ENCODE measurements at places on chromosomes 3 and 15.

DNA sequence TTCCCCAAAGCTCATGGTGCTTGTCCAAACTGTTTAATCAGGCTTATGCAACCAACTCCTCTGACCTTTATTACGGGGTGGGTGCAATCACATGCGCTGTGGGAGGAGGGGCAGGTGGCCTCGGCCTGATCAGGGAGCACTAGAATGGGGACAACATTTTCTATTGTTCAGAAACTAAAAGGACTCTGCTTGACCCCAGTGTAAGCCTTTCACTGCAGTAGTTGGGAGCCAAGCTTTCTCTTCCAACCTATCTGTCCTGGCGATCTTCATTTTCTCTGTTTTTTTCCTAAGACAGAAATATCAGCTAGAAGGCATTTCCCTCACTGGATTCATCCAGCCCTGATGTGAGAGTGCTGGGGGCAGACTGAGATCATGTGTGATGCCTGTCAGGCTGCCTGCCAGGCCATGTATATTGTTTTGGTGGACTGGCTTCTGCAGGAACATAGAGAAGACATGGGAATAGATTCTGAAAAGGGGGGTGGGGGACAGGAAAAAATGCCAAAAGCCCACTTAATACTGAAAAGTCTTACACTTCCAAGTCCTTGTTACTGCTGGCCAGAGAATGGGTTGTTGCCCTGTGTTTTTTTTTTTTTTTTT is 627.0 kb upstream of the TBL1XR1 start:
- DNase-seq: peak; percentile 65

DNA sequence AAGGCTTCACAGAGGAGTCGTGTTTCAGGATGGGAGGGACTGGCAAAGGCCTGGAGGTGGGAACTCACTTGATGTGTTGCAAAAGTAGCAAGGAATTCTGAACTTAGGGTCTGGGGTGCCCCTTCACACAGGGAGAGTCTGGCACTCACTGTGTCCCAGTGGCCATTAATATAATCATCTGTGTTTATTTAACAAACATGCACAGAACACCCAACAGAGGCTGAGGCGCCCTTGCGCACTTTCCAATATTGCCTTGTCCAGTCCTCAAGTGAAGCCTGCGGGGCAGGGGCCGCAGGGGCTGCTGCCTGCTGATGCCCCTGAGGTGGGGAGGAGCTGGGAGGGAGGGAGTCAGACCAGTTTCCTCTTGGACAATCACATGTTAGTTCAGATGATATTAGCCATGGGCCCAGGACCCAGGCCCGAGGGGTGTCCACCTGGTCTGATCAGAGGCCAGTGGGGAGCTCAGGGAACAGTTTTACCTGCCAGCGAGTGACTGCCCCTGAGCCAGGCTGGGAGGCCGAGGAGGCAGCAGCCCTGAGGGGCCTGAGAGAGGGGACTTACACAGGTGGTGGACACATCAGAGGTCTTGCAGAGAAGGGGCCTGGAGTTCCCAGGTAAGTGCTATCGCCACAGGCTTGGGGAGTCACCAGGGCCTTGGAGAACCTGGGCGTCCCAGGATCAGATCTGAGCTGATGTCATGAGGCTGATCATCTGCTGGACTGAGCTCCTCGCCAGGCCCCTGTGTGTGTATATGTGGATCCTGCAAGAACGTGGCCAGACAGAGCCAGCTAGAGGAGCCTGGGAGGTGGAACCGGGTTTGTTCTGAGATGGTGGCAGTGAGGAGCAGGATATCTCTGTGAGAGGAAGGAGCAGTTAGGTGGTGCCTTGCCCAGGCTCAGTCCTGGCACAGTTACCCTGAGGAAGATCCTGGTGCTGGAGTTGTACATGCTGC is 13.8 kb upstream of the TXNRD3 start:
- no peak for DNase-seq

DNA sequence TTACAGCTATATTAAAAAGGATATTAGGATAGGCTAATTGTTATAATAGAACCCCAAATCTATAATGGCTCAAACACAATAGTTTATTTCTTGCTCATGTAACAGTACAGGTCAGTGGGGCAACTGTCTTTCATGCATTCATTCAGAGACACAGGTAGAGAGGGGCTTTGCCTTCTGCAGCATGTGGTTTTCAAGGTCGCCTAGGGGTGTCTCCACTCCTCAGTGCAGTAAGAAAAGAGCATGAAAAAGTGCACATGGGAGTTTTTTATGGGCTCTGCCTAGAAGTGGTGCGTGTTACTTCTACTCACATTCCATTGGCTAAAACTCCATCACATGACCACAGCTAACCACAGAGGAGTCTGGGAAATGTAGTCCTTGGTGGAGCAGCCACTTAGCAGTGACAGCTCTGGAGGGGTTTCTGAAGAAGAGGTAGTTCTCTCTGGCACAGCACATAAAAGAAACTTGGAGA is 1.8 kb downstream of the ZBTB38 start:
- DNase-seq: peak; percentile 75

DNA sequence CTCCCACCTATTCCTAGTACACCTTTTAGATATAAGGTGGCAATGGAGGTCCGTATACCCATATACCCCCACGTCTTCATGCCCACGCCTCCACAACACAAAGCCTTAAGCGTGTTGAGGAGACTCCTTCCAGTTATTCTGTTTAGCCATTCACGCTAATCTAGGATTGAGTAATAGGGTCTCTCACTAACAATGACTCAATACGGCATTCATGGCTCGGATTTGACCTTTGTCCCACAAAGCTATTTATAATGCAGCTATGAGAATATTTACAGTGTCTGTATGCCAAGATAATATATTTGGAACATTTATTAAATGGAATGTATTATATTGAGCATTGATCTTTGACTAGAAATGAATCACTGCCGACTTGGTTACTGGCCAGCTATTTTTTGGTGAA is 215.8 kb downstream of the KCNH8 start:
- DNase-seq: no peak

DNA sequence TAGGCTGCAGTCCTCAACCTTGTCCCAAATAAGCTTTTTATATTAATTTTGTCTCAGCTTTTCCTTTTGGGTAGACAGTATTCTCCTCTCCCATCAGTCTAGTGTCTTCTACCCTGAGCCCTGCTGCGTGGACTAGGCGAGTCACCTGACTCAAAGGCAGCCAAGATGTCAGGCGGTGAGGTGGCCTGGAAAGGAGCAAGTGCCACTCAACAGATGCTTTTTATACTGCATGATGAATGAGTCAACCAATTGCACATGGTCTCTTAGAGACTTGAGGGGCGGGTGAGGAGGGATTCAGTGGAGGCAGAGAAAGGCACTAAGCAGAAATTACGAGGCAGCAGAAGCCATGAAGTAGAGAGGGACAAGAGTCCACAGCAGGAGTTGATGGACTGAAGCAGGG is 95.9 kb downstream of the FRMD4B start:
- no peak for DNase-seq

- DNase-seq: no peak
Measured at GRCh38 chr3:43768381-43768973, 77.7 kb downstream of the ABHD5 start.

GRCh38 chr3:172334671-172335207 is 113.5 kb downstream of the GHSR start:
- no peak for DNase-seq

DNA sequence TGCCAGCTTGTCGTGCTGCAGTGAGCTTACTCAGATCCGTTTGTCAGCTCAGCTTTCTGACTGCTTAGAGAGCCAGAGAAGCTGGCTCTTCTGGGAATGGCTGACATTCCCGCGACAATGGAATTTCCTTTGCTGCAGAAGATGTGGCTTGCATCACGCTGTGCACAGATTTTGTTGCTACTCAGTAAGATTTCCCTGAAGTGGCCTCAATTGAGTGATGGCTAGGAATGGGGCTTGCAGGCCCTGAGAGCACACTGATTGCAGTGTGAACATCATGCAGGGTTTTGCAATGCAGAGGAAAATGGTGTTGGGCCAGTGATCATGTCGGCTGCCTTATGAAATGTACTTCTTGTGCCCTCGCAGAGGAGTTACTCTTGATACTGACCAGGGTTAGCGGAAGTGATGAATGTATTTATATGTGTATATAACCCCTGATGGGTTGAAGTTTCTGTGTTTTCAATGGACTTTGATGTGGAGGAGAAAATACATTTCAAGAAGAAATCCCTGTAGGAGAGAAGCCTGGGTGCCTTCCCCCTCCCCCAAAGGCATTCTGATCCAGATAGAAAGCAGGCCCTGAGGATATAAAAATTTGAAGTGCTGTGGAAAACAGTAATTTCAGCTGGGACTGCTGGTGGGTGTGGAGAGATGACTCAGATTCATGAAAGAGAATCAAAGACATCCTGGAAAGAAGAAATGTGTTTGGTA is 102.5 kb upstream of the PDZRN3 start:
- no peak for DNase-seq

GRCh38 chr3:54243056-54243931 is 120.9 kb downstream of the CACNA2D3 start:
- DNase-seq: peak; percentile 65

DNA sequence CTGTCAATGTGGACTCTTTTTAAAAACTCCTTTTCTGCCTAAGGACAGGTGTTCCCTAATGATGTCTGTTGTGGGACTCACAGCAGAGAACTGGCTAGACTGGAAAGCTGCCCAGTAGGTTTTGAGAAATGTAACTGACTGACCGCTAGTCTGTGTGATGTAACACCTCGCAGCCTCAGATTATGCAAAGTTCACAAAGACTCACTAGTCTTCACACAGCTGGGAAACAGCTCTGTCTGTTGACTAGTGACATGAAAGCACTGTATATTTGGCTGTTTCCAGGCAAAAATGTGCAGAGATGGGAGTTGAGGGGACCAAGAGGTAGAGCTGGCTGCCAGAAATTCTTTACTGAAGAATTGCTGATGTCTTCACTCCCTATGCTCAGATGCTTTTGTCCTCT is 10.3 kb downstream of the PDZRN3 start:
- DNase-seq: no peak

DNA sequence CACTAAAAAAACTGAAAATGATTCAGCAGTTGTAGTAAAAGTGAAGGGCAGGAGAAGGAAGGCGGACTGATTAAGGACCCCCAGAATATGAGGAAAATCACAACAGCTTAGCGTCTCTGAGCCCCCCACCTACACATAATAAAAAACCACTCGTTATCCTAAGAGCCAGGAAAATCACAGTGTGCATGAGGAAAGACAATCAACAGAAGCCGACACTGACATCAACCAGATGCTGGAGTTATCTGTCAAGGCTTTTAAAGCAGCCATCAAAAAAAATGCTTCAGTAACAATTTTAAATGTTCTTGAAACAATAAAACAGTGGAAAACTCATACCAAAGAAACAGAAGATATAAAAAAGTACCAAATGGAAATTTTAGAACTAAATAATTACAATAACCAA is 9.7 kb upstream of the CXCR6 start:
- DNase-seq: no peak

GRCh38 chr15:35751413-35752133 is 205.6 kb upstream of the DPH6 start:
- peak; percentile 87 for DNase-seq

DNA sequence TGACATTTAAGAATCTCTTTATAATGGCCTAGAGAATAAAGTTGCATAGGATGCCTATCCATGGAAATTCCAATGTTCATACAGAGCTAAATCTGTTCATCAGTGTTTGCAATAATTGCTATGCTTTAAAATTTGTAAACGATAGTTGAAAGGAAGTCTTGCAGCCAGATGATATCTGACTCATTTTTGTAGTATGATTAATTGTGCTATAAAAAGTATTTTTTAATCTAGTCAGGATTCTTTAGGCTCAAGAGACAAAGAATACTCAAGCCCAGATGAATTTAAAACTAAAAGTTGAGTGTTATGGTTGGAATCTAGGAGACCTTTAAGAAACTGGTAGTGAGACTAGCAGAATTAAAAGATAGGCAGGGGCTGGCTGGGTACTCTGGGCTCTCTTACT is 50.5 kb downstream of the SUCNR1 start:
- DNase-seq: no peak

DNA sequence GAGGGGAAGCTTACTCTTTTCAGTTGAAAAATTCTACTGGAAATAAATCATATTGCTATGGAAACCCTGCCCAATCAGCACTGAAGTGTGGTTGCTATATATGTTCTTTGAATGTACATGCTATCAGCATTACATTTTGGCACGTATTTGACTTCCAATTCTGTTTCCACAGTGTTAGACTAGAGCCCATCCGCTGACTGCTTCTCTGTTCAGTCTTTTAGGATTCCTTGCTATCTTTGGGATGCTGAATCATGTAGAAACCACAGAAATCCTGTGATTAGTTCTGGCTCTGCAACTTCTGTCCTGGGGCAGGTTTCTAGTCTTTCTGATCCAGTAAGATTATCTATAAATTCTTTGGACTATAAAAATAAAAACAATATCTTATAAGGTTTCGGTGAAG is 128.2 kb upstream of the SLC7A14 start:
- no peak for DNase-seq

DNA sequence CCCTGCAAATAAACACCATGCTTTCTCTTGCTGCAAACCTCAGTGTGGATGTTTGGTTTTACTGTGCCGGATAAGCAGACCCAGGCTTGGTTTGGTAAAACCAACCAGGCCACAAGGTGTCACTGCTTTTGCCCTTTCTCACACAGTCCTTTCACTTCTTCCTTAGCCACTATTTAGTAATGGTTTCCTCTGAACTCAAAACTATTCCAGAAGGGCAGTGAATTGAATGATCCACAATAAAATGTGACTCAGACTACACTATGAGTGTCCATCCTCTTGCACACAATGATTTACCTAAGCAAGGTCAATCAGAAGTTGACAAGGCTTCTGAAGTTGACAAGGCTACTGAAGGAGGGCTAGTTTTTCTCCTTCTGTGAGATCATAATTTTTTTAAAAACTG is 552.4 kb upstream of the CCDC54 start:
- no peak for DNase-seq

GRCh38 chr15:90735923-90736322 is 18.8 kb downstream of the BLM start:
- DNase-seq: no peak

GRCh38 chr15:48425051-48425450 is 93.8 kb downstream of the DUT start:
- no peak for DNase-seq

- no peak for DNase-seq
Measured at GRCh38 chr3:128155616-128156360, 2.5 kb downstream of the EEFSEC start.

DNA sequence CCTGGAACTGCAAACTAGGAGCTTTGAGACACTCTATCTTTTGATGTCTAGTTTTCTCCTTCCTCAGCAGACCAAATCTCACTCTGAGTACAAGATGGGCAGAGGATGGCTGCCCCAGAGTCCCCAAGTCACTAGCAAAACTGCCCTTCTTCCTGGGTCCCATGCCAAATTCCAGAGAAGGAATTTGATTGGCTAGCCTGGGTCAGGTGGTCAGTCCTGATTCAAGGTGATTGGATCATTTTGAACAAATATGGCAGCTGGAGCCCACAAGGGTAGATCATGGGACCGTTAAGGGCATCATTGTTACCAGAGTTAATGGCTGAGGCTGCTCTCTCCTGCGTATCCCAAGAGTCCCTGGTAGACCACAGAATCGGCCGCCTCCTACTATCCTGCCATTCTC is 21.7 kb downstream of the SLC6A1 start:
- DNase-seq: no peak

GRCh38 chr15:95713324-95713723 is 617.2 kb upstream of the NR2F2 start:
- DNase-seq: no peak
